ENCODE measurements at places on chromosomes 5 and 9.

DNA sequence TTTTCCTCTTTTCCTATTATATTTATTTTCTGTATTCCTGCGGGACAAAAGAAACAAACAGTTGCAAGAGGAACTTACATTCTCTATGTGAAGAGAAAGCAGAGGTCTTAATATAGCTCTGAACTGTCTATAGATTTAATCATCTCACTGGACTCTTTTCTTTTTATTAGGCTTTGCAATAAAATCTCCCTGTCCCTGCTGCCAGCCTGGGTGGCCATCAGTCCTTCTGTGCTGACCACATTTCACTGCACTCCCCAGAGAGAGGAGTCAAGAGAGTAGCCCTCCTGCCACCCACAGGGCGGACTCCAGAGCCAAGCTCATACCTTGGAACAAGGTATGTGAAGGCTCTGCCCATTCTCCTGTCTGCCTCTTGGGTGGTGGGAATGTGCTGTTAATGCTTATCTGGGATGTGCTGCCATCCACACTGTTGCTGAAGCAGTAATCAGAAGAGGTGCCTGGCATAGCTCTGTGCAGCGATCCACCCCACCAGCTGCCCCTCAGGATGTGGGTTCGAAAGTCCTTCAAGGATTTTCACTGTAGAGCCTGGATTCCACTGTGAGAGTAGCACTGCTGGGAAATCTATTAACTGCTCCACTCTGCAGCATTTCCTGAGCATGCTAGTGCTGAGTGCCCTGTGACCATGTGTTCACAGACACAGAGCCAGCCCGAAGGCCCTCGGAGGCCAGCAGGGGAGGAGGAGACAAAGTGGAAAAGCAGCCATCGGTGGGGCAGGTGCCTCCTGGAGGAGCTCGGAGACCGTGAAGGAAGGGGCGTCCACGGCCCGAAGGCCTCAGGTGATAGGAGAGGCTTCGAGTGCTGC, 334.6 kb downstream of the MED10 start:
- H3K27ac ChIP-seq = no peak overlapping the region
- no peaks in the 10 kb centered on the region for H3K4me1 ChIP-seq
- DNase-seq = no peak
- H3K27me3 ChIP-seq = no peaks in the 10 kb centered on the region

GRCh38 chr5:57600321-57600720, 117.7 kb upstream of the ACTBL2 start:
- DNase-seq = no peak
- no peak overlapping the region for H3K4me3 ChIP-seq
- H3K36me3 ChIP-seq = no peaks in the 10 kb centered on the region
- H3K27me3 ChIP-seq = no peaks in the 10 kb centered on the region

- no peak overlapping the region for H3K27ac ChIP-seq
- no peak for DNase-seq
- no peak overlapping the region for H3K4me3 ChIP-seq
- no peaks in the 10 kb centered on the region for H3K27me3 ChIP-seq
- H3K36me3 ChIP-seq = peaks cover 12% of the 10 kb centered on the region
- no peaks in the 10 kb centered on the region for H3K4me1 ChIP-seq
Observed at GRCh38 chr9:135857371-135857786, 50.0 kb downstream of the CAMSAP1 start.

DNA sequence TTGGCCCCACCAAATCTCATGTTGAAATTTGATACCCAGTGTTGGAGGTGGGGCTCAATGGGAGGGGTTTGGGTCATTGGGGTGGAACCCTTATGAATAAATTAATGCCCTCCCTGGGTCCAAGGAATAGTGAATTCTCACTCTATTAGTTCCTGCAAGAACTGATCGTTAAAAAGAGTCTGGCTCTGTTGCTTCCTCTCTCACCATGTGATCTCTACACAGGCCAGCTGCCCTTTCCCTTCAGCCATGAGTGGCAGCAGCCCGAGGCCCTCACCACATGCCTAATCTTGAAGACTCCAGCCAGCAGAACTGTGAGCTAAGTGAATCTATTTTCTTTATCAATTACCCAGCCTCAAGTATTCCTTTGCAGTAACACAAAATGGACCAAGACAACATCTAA, 106.0 kb downstream of the CAAP1 start:
- no peak for DNase-seq
- no peaks in the 10 kb centered on the region for H3K27me3 ChIP-seq
- no peak overlapping the region for H3K4me3 ChIP-seq
- no peaks in the 10 kb centered on the region for H3K4me1 ChIP-seq

GRCh38 chr5:159640446-159640845, 275.8 kb upstream of the ADRA1B start:
- H3K27ac ChIP-seq = no peak overlapping the region
- H3K4me1 ChIP-seq = no peaks in the 10 kb centered on the region
- H3K27me3 ChIP-seq = no peaks in the 10 kb centered on the region

All from effector memory CD4-positive, alpha-beta T cell (primary cell).